ENCODE measurements at places on chromosomes 7 and 10.
A peak's percentile ranks its signal among the peaks of the same experiment; 100 is the strongest.

GRCh38 chr7:55280031-55280454 lies 85.1 kb upstream of the LANCL2 start:
- peak; percentile 51 for DNase-seq

- no peak for DNase-seq
Measured at GRCh38 chr7:6307762-6308161, 35.3 kb upstream of the CYTH3 start.

DNA sequence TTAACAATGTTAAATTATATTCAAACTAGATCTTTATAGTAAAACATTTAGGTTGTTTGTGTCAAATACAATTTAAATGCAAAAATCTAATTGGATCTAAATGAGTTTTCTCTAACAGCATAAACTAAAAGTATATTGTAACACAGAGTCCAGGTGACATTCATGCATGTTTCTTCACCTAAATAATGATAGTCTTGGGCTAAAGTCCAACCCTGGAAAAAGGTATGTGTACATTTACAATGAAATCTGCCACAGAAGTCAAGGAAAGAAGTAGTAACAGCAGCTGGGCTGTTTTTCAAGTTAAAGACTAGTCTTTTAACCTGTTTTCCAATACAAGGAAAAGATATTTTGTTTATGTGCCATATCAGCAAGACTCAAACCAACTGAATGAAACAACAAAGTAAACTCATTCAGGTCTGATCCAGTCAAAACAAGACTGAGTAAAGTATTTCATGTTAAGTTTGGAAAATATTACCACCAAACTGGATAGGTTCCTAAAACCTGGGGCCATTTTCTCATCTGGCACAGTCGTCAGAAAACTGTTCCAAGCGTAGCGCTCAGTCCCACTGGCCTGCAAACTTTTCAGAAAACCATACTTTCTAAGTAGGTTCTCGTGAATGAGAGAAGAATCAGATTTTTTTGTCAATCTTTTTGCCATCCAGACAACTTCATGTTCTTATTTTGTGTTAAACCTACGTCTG lies 349.2 kb downstream of the HGF start:
- DNase-seq: no peak

- no peak for DNase-seq
Measured at GRCh38 chr10:86295351-86295750, 71.2 kb downstream of the GRID1 start.

DNA sequence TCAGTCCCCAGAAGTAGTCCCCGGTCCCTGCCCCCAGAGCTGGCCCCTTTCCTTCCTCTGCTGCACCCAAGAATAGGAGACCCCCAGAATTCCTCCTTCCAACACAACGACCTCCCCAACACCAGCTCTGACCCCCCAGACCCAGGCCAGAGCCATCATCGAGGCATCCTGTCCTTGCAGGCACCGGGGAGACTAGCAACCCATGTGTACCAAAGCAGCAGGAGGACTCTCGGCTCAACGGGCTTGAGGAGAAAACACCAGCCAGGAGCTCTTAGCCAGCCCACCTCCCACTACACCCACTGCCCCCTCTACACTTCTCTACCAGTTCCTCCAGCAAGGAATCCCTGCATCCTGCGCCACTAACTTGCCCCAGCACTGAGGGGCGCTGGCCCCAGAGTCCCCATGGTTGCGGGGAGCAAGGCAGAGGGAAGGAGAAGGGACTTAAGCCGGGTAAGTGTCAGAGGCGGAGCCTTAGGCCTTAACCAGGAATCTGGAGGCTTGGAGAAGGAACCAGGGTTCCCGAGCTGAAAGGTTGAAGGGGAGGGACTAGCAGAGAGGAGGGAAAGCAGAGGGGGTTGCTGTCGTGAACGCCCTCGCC lies 3.9 kb downstream of the GRID1 start:
- no peak for DNase-seq

GRCh38 chr10:19918794-19919193 lies 102.6 kb downstream of the PLXDC2 start:
- no peak for DNase-seq

DNA sequence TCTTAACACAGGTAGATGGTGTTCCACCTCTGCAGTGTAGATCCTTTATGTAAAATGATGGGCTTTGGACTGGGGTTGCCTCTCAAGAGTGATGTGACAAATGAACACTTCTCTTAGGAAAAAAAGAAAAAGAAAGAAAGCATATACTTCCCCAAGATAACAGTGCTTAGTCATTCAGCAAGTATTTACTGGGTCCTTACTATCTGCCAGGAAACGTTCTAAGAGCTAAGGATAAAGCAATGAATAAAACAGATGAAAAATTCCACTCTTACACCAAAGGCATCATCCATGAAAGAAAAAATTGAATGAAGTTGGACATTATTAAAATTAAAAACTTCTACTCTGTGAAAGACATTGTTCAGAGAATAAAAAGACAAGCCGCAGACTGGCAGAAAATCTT lies 177.3 kb downstream of the C7orf25 start:
- DNase-seq: no peak

GRCh38 chr10:52004342-52004949 lies 305.1 kb upstream of the CSTF2T start:
- no peak for DNase-seq

DNA sequence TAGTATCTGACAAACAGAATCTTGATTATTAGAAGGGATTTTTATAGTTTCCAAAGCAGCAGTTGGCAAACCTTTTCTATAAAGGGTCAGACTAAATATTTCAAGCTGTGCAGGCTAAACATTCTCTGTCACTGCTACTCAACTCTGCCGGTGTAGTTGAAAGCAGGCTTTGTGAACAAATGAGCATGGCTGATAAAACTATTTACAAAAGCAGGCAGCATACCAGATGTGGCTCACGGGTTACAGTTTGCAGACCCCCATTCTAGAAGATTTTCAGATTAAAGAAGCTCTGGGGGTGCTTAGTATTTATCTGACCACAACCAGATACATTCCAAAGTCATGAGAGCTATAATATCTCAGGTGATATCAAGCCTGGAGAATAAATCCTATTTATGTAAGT lies 1017.5 kb downstream of the SORCS1 start:
- no peak for DNase-seq

GRCh38 chr7:46363688-46364087 lies 442.6 kb upstream of the IGFBP3 start:
- no peak for DNase-seq

DNA sequence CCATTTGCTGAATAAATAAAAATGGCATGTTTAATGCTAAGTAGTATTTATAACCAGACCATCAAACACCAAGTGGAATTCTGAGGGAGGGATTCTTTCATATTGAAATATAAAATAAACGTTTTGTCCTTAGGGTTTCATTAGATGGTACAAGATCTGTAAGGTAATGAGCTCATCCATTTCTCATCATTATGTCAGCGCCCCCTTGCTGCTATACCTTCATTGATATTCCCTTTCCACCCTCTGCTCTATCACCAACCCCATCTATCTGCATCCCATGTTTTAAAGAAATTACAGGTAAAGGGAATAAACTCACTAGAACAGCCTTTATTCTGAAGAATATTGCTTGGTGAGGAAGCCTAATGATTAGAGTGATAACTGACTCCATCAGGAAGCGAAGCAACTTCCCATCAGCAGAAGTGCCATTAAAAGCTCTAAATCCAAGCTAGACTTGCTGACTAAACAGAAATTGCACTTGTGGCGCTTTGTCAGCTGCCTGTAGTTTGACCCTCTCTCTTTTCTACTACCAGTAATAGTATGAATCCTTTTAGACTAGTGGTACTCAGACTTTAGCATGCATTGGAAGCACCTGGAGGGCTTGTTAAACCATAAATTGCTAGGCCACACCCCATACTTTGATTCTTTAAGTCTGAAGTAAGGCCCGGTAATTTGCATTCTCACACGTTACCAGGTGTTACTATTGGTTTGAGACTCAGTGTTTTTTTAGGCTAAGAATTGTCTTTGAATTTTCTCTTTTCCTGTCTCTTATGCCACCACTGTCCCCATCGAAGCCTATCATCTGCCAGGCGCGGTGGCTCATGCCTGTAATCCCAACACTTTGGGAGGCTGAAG lies 27.5 kb downstream of the ADD3 start:
- no peak for DNase-seq

DNA sequence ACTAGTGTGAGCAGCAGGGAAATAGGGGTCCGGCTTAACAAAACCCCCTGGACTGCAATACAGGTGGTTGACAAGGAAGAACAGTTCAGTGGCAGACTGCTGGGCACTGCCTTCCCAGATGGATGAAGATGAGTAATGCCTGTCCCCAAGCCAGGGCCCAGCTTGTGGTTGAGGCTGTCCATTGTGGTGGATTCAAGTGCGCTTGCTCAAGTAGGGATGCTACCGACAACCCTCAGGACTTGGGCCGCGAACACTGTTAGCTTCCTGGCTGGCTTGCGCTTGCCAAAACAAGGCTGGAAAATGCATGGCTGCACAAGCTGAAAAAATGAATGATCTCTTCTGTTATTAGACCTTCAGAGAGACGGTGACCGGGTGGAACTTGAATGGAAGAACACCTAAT lies 116.1 kb upstream of the ACBD5 start:
- DNase-seq: no peak

- DNase-seq: no peak
Measured at GRCh38 chr10:44854693-44855350, 56.3 kb upstream of the TMEM72 start.

DNA sequence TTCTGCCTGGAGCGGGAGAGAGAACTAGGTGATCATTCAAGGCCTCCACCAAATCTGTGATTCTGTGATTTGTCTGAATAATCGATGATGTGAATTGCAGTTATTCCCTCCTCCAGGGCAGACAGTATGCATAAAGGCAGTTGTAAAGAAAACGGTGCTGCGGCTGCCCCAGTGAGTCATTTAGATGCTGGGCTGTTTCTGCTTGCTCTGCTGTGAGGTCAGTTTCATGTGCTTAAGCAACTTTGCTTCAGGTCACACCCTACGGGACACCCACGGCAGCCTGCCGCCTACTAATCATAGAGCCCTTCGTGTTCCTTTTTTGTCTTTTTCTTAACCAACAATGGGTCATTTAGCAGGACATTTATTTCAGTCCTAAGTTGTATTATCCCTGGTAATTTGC lies 158.1 kb upstream of the PITRM1 start:
- no peak for DNase-seq

GRCh38 chr7:55132550-55132889 lies 113.7 kb downstream of the EGFR start:
- DNase-seq: no peak

GRCh38 chr10:77555591-77556212 lies 81.9 kb downstream of the KCNMA1 start:
- no peak for DNase-seq

DNA sequence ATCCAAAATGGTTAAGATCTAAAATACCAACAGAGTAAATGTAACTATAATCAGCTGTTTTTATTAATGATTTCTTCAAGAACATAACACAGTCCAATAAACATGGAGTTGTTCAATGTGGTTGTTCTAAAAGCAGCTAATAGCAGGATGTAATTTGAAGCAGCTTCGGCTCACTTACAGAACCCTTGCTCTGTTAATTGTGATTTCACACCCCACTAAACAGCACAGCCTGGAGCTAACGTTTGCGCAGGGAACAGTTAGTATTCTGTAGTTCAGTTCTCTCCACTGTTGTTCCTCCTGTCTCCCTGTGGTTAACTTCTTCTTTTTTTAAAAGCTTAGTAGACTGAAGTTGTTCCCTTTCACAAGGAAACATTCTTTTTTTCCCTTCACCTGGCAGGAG lies 104.0 kb downstream of the GRM3 start:
- no peak for DNase-seq

DNA sequence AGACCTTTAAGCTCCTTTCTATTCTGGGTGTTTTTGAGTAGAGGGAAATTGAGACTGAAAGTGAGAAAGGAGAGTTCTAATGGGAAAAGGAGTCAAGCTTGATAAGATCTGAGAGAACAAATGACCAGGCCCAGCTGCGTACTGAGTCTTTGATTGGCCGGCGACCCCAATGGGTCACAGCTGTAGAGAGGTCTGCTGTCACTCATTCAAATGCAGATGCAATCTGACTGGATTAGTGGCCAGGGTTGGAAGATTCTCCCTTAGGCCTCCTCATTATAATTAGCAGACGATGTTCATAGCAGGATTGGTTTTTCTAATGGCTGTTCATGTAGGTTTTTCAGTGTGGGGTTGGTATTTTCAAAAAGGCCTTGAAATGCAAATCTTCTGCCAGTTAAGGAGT lies 127.2 kb upstream of the SLC25A13 start:
- no peak for DNase-seq

GRCh38 chr10:91771907-91772306 lies 26.3 kb upstream of the TNKS2 start:
- DNase-seq: no peak

GRCh38 chr10:86655596-86655995 lies 1.2 kb downstream of the OPN4 start:
- no peak for DNase-seq

- DNase-seq: no peak
Measured at GRCh38 chr10:50467209-50467608, 156.5 kb downstream of the SGMS1 start.

DNA sequence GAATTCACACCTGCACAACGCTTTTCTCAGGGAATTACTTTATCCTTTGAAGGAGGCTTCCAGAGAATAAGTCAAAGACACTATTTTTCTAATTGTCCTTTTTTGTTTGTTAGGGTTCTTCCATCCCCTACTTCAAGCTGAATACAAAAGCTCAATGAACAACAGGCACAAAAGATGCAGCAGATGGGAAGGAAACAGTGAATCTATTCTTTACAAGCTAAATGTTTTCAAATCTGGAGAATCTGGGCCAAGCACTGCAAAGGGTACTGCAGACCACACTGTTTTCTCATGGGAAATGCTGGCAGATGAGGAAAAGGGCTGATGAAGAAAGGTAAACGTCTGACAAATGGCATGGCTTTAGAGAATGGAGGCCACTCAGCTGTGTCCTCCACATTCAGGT lies 18.5 kb downstream of the LIPA start:
- DNase-seq: no peak

DNA sequence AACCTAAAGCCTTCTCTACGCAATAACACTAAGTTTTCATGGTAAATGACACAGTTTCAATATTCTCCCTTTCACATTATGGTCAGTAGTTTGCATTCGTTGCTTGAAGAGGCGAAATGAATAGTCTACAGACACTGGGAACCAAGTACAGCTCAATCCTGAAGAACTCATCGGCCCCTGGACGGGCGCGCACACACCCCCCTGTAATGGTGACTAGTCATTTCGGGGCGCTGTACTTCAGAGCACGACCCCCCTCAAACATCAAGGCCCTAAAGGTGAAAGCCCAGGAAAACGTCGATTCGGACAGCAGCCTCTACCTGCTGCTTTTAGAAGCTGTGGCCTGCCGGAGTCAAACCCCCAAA lies 1.0 kb downstream of the NT5C2 start:
- DNase-seq: no peak

- DNase-seq: no peak
Measured at GRCh38 chr7:19508821-19509220, 200.0 kb downstream of the POLR1F start.

- no peak for DNase-seq
Measured at GRCh38 chr10:80411267-80411668, 2.9 kb downstream of the PRXL2A start.

All from NCI-H524 treated with DMSO at 0.1 percent for 48 hours (cell line).